H1 (cell line): ENCODE measurements at places on chromosomes 7 and 10.

DNA sequence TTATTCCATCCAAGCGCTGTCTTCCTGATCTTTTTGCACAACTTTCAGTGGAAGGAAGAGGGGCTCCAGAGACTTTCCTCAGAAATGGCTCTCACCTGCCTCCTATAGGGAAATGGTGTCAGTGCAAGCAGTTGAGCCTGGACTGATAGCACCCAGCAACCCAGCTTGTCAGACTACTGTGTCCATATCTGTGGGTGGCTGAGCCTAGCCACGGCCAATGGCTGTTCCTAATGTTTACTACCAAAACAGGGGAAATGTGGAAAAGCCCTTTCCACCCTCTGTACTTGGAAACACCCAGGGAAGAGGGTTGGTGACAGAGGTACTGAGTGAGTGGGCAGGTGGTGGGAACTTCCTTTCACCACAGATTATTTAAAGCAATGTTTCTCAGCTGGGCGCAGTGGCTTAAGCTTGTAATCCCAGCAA lies 4.3 kb upstream of the YKT6 start:
- no peak for DNase-seq

DNA sequence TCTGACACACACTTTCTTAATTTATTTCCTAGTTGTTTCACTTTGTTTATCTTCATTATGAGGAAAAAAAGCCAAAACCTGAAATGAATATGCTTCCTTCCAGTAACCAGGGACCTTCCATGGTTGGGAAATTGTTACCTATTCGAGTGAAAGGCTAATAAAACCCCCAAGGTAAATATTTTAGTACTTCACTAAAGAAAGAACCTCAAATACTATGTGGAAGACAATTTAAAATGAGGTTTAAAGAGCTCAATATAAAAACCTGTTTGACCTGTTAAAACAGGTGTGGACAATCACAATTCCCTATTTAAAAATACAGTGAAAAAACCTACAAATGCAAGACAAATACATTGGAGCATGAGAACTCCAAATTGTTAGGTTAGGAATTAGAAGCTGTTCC lies 192.6 kb downstream of the CFTR start:
- no peak for DNase-seq

GRCh38 chr10:47095848-47096612 lies 184.8 kb downstream of the PTPN20 start:
- no peak for DNase-seq

DNA sequence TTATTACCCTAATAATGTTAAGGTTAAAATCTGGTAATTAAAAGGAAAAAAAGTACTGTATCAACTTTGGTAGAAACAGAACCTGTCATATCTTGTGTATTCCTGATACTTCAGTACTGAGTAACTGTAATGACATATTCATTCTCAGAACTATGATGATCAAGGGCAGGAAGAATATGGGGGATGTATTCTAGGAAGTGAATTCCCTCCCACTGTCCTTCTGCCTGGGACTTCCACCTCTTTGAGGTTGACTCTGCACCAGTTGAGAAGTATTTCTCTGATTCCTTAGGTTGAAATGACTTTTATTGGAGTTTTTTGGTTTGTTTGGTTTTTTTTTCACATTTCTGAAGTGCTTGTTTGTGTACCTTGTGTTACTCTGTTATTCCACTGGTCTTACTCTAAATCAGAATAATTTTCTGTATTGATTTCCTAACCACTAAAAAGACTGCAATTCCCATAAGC lies 36.9 kb downstream of the WASL start:
- no peak for DNase-seq

DNA sequence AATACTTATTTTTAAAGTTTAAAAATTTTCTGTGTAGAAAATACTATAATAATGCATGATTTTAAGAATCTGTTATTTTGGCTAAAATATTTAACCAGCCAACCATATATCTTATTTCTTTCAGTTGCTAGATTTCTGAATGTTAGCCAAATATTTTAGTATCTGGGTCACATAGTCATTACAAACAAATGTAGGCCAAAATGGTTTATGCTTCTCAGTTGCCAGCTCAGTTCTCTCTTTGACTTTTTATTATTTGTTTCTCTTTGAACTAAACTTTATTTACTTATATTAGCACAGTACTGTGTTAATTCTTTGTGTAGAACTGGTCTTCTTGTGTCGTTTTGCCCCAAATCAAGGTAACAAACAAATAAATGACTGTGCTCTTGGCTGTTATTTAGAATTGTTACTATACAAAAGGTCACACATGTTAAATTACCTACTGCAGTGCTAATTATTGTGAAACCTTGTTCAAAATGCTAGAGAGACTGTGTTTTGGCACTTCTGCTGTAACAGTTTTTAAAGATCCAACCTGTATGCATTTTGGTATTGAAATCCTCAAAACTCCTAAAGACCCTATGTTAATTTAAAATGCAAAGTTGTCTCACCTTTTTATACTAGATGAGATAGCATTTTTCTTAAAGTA lies 39.8 kb downstream of the ZEB1 start:
- no peak for DNase-seq

- no peak for DNase-seq
Measured at GRCh38 chr10:2329082-2329481, 591.8 kb upstream of the ADARB2 start.

GRCh38 chr7:148681821-148682220 lies 16.9 kb upstream of the CUL1 start:
- DNase-seq, result no peak

DNA sequence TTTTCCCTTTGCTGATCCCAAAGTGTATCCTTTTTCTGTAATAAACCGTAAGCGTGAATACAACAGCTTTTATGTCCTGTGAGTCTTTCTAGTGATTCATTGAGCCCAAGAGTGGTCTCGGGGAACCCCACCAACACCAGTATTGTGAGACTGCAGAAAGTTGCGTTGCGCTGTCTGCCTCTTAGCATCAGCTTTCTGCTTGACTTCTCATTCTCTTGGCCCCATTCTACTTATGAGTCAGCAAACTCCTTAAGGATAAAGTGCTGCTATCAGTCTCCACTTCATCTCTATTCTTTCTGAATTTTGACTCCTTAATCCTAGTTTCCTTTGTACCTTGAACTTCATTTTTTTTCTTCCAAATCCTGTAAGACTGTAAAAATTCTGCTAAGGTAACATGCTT lies 184.3 kb upstream of the MBL2 start:
- no peak for DNase-seq

DNA sequence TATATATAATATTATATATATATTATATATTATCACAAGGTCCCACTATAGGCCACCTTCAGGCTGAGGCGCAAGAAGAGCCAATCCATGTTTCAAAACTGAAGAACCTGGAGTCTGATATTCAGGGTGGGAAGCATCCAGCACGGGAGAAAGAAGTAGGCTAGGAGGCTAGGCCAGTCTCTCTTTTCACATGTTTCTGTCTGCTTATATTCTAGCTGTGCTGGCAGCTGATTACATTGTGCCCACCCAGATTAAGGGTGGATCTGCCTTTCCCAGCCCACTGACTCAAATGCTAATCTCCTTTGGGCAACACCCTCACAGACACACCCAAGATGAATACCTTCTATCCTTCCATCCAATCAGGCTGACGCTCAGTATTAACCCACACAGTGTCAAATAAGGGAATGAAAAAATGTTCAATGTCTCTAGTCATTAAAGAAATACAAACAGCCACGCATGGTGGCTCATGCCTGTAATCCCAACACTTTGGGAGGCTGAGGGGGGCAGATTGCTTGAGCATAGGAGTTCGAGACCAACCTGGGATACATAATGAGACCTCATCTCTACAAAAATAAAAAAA lies 135.4 kb upstream of the PCBD1 start:
- no peak for DNase-seq

- DNase-seq, result no peak
Measured at GRCh38 chr10:14749070-14749809, 25.5 kb downstream of the FAM107B start.

DNA sequence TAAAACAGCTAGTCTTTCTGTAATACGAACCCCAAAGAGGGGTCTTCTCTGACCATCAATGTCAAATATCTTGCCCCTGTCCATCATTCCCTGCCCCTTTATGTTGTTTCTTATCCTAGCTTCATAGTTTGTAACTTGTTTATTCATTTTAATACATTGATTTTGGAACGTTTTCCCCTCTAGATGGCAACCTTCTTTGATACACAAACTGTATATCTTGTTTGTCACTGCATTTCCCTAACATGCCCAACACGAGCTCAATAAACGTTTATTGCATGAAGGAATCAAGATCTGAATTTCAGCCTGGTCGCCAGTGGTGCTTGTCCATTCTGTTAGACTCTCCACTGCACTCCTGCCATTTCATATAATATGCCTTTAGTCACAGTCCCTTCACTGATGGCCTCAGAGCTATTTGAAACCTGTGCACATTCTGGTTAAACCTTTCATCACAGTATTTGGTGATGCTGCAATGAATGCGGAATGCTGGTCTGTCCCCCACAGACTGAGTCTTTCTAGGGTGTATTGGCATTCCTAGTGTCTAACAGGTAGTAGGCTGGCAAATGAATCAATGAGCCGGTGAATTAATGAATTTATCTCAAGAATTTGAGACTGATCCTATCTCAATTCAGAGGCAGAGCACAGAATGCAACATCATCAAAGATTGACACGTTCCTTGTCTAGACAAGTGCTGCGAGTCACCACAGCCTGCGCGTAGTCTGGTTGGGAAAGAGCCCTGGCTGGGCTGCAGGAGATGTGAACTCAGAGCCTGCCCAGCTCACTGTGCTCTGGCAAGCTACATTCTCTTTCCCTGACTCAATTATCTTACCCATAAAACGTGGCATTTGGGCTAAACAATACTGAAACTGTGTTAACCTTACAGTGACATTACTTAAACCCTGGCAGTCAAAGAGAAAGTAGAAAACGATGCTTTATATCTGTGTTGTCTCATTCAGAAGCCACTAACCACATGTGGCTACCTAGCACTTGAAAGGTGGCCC lies 55.2 kb upstream of the FRMD4A start:
- no peak for DNase-seq

DNA sequence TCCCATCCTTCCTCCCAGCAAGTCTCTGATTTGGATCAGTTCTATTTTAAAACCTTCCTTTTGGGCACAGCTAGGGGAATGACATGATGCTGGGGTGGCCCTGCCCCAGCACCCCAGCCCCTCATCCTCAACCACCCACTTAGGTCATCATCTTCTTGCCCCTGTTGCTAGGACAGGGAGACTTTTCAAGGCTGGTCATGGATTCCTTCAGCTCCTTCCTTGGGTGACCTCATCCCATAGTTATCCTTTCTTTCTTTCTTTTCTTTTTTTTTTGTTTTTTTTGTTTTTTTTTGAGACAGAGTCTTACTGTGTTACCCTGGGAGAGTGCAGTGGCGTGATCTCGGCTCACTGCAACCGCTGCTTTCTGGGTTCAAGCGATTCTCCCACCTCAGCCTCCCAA lies 127.2 kb downstream of the WDFY4 start:
- no peak for DNase-seq

DNA sequence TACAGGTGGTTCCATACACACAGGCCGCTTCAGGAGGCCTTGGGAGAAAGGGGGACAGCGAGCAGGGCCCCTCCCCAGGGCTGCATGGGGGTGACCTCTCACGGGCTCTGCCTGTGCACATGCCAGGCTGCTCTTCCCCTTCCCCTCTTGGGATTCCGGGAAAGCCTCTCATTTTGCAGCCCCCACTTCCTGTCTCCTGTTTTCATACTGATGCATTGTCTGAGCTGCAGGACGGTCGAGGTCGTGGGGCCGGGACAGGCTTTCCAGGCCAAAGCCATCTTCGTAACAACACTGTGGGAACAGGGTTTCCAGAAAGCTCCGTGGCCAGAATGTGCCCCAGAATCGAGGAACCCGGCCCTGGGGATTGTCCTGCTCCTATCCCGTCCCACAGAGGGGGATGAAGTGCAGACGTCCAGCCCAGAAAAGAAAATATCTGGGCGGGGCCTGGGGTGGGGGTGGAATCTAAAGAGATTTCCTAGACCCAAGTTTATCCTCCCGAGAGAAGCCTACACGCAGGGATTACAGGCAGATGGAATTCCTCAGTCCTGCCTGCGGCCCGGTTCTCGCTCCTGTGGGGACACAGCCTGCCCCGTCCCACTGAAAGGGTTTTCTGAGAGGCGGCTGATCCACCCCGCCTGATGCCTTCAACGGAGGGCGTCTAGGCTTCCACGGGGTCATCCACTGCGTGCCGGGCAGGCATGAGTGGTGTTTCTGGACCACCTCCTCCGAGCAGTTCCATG lies 29.5 kb upstream of the DNAAF5 start:
- no peak for DNase-seq

GRCh38 chr10:88256886-88257285 lies 326.2 kb downstream of the RNLS start:
- no peak for DNase-seq

DNA sequence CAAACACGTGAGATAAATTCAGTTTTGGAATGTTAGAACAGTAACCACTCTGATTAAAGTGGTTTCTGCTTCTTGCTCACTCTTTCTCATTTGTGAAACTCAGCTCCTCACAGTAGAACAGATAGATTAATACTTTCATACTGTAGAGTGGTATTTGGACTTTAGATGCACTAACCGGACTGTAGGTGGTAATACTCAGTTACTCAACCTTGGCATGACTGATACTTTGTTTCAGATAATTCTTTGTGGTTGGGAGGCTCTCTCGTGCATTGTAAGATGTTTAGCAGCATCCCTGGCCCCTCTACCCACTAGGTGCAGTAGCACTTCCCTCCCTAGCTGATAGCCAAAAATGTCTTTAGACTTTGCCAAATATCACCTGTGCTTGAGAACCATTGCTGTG lies 37.6 kb downstream of the MCU start:
- DNase-seq, result no peak

GRCh38 chr10:7886056-7886455 lies 67.8 kb downstream of the TAF3 start:
- no peak for DNase-seq

- no peak for DNase-seq
Measured at GRCh38 chr10:125557801-125558505, 125.0 kb downstream of the TEX36 start.
